ENCODE measurements at places on chromosomes 13 and 19. TPM values are rescaled to one million over a fixed set of nuclear protein-coding genes. Genes with fewer than 3 reads are reported as not detected.

Gene CPB2
- total RNA-seq = not detected

Gene ZNF57
- 2.9 TPM for total RNA-seq

Gene KIR2DL1
- not detected for total RNA-seq

Gene TMC4
- total RNA-seq = 1.1 TPM

Gene LHB
- not detected for total RNA-seq

Gene GJA3
- total RNA-seq = 6.2 TPM
